Stimulated activated CD8-positive, alpha-beta memory T cell treated with anti-CD3 and anti-CD28 coated beads, Interleukin-7, amount 100 ng/mL, for 1 hour (primary cell): ENCODE measurements at places on chromosomes 7 and 10.

GRCh38 chr7:3558400-3558799 is 257.3 kb downstream of the SDK1 start:
- DNase-seq = no peak

- no peak for DNase-seq
Observed at GRCh38 chr10:80462981-80463741, 9.1 kb downstream of the TSPAN14 start.

DNA sequence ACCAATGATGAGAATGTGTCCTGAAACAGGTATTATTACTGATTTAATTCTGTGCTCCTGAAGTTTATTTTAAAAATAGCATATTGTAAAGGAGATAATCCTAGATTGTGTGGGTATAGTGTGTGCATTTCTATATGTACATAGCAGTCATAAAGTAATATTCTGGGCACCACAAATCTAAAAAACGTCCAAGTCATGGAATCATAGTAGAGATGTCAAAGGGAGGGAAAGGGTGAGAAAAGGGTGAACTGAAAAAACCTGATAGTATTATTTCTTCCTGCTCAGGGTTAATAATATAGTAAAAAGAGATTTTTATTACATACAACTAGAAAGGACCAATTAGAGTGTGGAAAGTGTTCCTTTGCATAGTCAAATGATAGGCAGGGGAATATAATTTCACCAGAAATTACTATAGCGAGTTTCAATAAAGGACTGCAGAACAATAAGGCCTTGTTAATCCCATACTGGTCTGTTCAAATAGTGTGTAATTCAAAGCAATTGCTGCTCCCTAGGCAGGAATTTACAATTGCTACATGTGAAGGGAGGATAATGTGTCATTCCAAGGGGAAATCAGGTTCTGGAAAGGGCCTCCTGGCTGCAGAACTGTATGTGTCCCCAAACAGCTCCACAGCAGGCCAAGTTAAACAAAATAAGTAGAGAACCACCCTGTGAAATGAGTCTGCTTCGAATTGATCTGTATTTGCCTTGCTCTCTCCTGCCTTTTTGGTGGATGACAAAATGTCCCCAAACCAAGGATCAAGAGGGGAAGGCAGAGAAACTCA is 42.5 kb upstream of the KMT2E start:
- no peak for DNase-seq

DNA sequence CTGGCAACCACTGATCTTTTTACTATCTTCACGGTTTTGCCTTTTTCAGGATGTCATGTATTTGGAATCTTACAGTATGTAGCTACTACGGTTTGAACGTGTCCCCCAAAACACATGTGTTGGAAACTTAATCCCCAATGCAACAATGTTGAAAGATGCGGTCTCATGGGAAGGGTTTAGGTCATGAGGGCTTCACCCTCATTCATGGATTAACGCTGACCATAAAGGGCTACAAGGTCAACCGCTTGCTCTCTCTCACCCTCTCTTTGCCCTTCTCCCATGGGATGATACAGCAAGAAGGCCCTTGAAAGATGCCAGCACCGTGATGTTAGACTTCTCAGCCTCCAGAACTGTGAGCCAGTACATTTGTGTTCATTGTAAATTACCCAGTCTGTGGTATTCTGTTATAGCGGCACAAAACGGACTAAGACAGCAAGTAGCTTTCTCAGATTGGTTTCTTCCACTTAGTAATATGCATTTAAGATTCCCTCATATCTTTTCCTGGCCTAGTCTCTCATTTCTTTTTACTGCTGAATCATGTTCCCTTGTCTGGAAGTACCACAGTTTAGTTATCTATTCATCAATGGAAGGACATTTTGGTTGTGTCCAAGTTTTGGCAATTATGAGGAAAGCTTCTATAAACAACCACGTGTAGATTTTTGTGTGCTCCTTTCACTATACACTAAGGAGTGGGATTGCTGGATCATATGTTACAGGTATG is 3.0 kb upstream of the CRYGN start:
- DNase-seq = no peak

- no peak for DNase-seq
Observed at GRCh38 chr10:127117125-127117524, 79.3 kb downstream of the INSYN2A start.
